ENCODE measurements at places on chromosomes 2 and 18. TPM values are rescaled to one million over a fixed set of nuclear protein-coding genes. Genes with fewer than 3 reads are reported as not detected.
A peak's percentile ranks its signal among the peaks of the same experiment; 100 is the strongest.

The CCDC150 gene
- 0.74 TPM for total RNA-seq

DNA sequence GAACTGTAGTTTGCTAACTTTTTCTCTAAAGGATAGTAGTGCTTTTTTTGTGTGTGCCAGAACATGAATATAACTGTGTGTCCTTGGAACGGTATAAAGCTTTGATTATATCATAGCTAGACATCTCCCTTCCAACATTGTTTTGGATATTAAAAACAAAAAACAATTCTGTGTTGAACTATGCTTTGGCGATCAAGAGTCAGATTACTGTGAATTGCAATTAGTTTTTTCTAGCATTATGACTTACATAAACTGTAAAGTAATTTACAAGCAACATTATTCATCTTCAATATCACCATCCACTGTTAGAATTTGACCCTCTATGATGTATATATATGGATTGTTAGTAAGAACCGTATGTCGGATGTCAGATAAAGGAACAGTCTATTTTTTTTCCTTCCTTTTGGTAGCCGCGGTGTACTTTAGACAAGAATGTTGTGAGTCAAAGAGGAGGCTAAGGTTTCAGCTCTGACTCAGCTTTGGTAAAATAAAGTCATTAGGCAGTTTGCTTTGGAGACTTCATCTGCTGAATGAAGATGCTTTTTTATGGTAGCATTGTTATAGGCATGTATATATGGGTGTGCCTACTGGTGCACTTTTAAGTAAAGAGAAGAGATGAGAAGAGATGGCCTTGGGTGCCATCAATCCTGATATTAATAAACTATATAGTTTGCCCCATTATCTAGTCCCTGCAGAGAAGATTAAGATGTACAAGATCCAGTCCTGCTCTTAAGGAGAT lies 76.4 kb downstream of the LTBP1 start:
- no peak for DNase-seq

DNA sequence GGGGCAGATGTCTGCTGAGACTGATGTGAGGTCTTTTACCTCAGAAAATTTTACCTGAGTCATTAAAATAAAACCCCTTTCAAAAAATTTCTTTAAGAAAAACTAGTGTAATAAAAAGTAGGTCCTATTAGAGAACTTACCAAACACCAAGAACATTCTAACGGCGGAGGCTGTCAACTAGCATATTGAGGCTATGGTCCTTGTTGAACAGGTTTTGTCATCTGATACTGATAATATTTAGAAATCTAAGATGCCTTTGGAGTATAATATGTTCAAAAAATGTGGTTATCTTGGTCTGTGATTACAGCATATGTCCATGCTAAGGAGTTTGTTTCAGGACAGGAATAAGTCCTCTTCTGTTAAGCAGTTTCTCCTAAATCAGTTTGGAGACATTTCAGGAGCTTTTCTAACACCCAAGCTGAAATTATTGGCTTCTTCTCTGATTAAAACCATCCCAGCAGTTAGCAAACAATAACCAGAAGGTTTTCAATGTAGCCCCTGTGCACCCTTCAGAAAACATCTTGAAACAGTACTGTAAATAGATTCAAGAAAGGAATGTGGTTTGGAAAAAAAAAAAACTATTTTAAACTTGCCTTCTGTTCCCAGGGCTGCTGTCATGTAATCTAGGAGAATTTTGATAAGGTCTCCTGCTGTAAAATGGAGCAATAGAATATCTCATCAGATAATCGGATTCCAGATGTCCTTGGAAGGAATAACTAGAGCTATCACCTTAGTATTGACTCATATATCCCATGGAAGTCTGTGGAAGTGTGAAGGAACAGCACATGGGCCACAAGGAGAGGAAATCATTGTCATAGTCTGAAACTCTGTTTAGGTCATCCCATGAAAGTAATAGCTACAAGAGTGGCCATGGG lies 58.7 kb upstream of the B3GNT2 start:
- no peak for DNase-seq

DNA sequence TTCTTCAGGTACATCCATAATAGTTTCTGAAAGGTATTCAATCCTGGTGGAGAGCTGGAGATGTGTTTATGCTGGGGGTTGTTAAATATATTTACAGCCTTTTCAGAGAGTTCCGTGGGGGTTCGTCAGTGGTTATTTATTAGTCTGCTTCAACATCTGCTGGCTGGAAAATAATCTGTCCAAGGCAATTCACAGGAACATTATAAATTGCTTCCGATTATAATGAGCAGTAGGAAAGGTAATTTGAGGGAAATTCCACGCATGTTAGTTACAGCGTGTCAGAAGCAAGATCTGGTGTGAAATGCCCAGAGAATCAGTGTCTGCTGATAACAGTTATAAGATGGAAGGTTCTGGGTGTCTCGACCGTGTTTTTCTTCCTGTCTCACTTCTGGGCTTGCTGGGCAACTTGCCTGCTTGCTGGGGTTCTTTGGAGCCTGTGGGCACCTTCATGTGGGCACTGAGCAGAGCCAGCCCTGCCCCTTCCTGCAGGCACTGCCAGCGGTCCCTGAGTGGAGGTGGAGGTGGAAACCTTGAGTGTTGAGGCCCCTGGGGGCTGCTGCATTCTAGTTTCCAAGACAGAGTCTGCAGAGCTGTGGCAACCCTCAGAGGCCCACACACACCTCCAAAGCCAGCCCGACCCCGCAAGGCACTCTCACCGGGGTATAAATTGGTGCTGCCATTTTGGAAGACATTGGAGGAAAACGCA lies 185.7 kb downstream of the FAM210A start:
- DNase-seq = no peak

The COX5B gene
- 1,390 TPM for total RNA-seq

The MBD1 gene
- 58.5 TPM for total RNA-seq

- no peak for DNase-seq
These were observed 27.6 kb downstream of the C2orf76 start for GRCh38 chr2:119338826-119339561.

The ATP5MC3 gene
- 1,234 TPM for total RNA-seq

The PRSS56 gene
- 0.15 TPM for total RNA-seq

DNA sequence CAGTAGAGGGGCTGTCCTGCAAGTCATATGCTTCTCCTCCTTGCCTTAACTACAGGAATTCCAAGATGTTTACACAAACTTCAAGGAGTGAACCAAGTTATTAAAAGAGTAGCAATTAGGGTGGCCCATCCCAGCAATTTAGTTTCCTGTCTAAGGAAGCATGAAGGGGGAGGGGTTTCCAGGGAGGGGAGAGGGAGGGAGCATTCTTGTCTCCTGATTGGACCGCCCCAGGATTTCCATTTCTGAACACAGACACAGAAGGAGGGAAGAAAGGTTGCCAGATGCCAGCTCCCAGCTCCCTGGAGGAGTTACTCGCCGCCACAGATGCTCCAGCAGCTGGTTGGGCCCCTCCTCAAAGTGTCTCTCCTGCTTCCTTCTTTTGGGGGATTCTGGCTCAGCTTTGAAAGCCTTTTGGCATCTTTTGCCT lies 107.6 kb downstream of the TRIB2 start:
- DNase-seq = peak; percentile 35

The SIX3 gene
- not detected for total RNA-seq

The IL37 gene
- total RNA-seq = not detected

Measured in left ventricle myocardium superior (tissue), 1 donor.